T-helper 2 cell (primary cell): ENCODE measurements at places on chromosomes 12 and 14.
A peak's percentile ranks its signal among the peaks of the same experiment; 100 is the strongest.

GRCh38 chr12:69196302-69197288 is 42.8 kb upstream of the CPSF6 start:
- DNase-seq: no peak

GRCh38 chr12:49188201-49188915 is 522 bp downstream of the TUBA1A start:
- DNase-seq: peak; percentile 64

DNA sequence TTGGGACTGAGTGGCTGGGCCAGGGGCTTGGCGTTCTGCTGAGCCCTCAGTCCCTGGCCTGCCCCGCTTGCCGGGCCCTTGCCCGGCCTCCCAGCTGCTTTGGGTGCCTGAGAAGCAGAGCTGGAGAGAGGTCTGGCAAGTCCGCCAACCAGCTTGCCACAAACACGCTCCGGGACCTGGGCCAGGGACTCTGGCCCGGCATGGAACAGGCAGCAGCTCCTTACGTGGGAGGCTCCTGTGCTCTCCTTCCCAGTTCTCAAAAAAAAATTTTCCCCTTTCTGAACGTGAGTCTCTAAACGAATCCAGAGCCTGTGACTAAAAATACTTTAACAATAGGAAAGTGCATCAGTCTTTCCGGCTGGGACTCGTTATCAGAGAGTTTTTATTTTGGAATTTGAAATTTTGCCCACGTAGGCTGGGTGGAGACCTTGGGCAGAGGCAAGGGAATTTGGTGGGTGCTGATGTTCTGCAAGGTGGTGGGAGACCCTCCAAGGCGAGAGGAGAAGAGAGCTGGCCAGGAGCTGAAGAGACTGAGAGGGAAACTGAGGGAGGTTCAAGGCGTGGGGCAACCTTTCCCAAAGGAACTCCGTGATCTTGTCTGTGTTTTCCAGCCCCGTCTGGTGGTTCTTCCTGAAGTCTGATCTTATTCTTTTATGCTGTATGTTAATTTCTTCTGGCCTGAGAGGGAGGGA is 6.8 kb upstream of the NR4A1 start:
- DNase-seq: no peak

GRCh38 chr12:3888659-3889058 is 15.5 kb upstream of the PARP11 start:
- DNase-seq: no peak

GRCh38 chr14:71304690-71305089 is 397.4 kb downstream of the PCNX1 start:
- no peak for DNase-seq

DNA sequence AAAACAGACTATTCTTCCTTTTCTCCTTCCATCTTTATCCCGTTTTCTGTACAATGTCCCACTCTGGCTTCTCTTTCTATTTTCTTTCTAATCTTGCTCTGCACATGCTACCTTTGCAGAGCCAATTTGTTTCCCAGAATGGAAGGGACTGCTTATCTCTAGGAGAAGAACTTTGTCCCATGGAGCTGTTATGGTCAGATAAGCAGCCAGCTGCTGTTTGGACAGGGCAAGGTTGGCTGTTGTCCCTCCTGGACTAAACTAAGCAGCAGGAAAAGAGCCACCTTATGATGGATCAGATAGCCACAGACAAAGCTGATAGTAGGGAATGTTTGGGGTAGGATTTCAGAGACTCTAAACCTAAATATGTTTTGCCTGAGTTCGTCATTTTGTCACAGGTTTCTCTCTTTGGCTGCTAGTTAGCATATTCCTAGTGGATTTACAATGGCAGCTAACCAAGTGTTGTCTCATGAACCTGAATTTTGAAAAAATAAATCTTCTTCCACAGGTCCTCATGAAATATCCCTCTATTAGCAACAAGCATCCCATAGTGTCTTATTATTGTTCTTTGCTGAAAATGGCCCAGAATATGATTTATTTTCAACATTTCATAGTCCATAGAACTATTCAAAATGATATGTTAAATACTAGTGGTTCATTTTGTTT is 262.8 kb downstream of the SLC16A7 start:
- DNase-seq: no peak

DNA sequence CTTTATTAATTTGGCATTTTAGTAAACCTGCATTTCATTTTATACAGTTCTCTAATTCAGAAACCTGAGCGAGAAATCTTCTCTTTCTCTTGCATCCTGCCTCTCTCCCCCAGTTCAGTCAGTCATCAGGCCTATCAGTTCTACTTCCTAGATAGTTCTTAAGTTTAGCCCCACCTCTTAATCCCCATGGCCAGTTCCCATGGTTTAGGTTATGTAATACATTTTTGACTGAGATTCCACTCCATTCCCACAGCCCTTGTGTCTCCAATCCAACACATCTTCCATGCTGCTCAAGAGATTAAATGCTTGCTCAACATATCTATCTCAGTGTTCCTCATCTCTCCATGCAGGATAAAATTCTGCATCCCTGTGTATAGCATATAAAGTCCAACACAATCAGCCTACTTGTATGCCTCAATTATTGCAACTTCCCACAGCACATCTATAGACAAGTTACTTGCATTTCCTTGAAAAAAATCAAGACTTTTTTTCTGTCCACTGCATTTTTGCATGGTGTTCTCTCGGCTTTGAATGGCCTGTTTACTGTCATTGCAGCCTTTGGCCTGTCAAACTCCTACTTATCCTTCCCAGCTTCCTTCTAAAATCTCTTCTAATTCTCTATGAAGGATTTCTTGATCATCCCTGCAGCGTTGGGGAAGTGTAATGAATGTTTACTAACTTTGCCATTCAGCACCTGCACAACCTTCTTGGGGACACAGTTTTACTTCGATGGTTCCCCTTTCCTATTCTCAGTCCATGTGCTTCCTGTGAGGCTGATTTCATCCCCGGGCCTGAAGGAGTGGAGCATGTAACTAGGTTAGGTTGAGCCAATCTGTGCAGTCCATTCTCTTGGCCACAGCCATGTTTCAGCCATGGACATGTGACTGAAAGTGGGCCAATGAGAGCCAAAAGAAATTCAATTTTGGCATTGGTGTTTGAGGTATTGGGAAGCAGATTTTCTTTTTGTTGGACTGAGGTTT is 80.8 kb downstream of the DACT1 start:
- DNase-seq: no peak

GRCh38 chr14:65356327-65356836 is 56.1 kb upstream of the FUT8 start:
- DNase-seq: no peak

DNA sequence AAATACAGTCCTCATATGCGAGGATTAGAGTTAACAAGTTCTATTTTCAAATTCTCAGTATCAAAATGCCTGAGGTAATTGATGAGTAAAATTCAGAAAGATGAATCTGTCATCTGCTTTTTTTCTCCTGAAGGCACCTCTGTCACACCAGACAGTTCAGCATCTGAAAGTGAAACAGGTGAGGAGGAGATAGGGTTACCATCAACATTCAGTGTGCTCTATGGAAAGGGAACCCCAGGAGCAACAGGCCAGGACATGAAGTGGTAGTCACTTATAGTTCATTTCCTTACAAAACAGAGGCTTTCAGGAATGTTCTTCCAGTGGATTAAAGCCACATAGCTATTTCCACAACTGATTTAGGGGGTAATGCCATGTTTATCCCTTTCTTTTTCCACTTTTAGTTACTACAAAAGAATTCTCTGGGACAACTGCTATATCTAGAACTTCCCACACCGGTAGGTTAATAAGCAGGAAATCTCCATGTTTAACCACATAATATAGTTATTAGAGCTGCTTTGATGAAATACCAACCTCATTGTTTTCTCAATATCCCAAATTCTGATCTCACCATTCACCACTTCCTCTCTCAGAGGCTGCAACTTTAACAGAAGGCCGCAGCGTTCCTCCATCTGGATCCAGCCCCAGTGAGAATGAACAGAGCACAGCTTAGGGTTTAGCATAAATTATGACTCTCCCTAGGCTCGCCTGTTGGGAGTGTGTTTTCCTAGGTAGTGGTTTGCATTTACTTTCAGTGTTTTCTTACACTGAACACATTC is 177.0 kb upstream of the CNTN1 start:
- no peak for DNase-seq

GRCh38 chr12:91053951-91054715 is 3.7 kb downstream of the KERA start:
- no peak for DNase-seq

- no peak for DNase-seq
Measured at GRCh38 chr12:124496584-124496983, 70.8 kb downstream of the NCOR2 start.

DNA sequence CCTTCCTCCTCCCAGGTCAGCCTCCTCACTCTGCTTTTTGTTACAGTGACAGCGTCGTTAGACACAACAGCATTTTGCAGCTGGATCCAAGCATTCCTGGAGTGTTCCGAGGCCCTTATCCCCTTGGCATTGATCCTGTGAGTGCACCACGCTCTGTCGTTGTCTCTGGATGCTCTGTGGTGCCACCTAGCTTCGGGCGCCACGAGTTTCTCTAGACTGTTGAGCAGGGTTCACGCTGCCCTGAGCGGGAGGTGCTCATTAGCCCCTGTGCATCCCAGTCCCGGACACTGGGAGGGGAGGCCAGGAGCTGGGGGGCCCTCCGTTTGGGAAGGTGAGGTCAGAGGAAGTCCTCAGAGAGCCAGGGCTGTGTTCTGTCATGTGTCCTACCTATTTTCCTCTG is 17.3 kb upstream of the DNAH10 start:
- no peak for DNase-seq

DNA sequence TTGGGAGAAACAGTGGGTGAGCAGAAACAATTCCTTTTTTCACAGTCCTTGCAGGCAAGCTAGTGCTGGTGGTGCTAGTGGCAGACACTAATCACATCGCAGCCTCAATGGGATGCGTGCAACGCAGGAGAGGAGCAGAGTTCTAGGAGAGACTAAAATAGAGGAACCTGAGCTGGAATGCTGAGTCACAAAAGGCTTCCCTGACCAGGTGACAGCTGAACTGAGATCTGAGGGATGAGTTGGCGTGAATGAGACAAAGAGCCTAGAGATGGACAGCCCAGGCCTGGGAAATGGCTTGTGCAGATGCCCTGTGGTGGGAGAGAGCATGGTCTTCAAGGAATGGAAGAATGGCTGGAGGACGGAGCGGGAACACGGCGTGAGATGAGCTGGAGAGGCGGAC is 25.8 kb downstream of the ACADS start:
- no peak for DNase-seq

GRCh38 chr14:106489112-106489881 is 962.9 kb downstream of the TMEM121 start:
- DNase-seq: no peak

GRCh38 chr14:101926085-101926484 is 38.3 kb upstream of the DYNC1H1 start:
- DNase-seq: no peak

GRCh38 chr14:105309371-105309770 is 5.2 kb upstream of the PACS2 start:
- DNase-seq: no peak

DNA sequence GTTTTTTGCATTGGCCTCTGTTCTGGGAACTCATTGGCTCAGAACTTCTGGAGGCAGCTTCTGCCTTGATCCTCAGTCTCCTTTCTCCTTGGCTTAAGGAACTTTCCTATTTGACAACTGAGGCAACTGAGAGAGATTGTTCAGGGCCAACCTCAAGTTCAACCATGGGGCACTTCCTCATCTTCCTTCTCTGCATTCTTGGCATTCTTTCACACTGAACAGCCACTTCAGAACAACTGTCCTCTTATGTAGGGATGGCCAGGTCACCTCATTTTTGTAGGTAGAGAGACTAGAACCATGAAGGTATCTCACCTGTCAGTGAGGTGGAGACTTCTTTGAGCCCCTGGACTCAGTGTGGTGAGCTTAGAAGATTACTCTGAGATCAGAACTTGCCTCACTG is 63.0 kb upstream of the NRXN3 start:
- DNase-seq: no peak

GRCh38 chr14:28758885-28759652 is 7.5 kb upstream of the FOXG1 start:
- no peak for DNase-seq

- no peak for DNase-seq
Measured at GRCh38 chr12:19128485-19128884, 1.0 kb upstream of the PLEKHA5 start.

DNA sequence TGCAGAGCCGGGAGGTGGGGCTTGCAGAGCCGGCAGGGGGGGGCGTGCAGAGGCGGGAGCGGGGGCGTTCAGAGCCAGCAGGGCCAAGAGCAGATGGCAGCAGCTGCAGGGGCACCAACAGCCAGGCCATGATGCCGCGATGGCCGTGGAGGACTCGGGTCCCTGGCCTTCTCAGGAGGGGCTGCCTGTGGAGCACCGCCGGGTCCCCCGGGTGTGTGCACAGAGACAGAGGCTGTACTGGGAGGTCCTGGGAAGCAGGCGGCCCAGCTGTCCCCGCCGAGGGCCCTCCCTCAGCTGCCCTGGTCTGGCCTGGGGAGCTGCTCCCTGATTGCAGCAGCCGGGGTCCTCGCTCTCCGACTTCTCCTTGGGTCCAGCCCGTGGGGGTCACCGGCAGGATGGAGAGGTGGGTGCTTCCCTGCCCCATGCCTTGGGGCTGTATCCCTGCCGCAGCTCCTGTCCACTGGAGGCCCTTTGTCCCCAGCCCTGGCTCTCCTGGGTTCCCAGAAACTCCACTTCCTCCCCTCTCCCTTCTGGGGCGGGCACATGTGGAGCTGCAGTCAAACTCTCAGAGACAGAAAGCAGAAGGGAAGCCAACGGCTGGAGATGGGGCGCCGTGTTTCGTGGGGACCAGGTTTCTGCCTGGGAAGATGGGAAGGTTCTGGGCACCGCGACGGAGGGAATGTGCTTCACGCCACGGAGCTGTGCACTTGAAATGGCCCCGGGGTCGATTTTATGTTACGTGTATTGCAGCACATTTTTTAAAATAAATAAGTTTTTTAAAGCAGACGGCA is 75.8 kb upstream of the GALNT9 start:
- no peak for DNase-seq

GRCh38 chr12:33248364-33248763 is 191.3 kb downstream of the SYT10 start:
- no peak for DNase-seq

DNA sequence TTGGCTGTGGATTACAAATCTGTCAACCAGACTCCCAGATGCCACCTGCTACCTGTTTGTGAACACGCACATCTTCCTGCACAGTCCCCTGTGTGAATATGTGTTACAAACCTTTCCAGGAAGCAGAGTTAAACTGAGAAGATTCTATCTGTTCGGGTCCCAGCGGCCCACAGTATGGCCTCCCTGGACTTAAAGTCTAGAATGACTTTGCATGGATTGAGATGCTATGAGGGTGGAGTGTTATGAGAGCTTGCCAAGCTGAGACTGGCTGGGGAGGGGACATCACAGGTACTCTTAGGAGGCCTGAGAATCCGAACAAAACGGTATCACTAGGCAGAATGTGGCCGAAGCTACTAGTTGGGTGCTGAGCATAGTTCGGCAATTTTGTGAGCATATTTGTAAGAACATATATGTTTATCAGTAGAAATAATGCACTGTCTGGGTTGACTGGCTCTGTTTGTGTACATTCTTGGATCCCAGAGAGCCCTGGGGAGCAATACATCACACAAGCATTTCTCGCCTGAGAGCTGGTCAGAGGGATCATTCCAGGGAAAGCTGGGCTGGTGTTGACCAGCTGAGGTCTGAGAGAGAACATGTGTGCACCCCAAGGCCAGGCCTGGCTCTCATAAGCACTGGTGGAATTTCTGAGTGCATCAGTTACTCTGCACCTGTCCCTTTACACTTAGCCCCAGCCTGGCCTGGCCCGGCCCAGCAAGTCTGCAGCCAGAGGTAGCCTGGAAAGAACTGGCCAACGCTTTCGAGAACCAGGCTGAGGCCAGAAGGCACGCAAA is 29.8 kb upstream of the LTBP2 start:
- no peak for DNase-seq

GRCh38 chr14:37816135-37816534 is 220.7 kb downstream of the TTC6 start:
- DNase-seq: no peak
